ENCODE measurements at places on chromosomes 6 and 20.

- DNase-seq = peak; percentile 64
These were observed 42.3 kb upstream of the NAA20 start for GRCh38 chr20:19974630-19975435.

DNA sequence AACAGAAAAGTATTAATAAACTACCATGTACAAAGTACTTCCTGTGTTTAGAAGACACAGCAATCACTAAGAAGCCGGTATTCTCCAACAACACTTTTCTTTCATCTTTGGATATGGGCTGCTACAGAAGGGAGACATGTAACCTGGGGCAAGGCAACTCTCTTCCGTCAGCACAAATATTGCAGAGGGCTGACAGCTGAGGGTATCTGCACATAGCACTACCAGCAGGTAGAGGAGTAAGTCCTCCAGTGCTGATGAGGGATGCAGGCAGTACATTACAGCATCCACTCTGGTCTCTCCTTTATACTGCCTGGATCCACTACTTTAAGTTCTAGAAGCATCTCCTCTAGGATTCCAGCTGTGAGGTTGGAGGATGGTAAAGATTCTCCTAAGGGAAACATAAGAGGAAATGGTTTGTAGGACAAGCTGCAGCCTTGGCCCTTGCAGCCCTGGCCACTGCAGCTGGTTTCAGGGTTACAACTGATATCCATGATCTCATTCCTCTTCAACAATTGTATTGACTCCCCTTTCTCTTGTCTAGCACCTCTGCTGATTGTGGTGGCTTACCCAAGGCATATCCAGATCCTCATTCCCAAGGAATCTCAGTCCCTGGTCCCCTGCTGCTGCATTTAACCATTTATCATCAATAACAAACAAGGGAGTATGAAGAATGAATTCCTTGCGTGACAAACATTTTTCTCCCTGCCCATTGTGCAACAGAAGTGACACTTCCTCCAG lies 110.7 kb upstream of the ADGRF1 start:
- no peak for DNase-seq

DNA sequence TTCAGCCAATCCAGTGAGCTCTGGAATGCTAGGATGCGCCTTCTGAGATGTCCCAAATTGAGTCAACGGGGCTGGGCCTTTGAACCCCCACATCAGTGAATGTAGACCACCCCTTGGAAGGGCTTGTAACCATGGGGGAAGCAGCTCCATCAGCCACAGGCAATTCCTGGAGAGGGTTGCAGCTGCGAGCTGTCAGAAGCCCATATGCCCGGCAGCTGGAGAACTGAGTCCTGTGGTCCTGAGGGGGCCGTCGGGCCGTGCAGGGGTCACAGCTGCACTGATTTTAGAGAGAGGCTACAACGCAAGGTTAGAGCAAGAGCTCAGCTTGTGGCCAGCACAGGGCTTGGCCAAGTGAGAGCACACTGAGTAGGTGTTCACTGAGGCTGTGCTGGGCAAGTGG lies 121.3 kb downstream of the TOX2 start:
- DNase-seq = peak; percentile 11

DNA sequence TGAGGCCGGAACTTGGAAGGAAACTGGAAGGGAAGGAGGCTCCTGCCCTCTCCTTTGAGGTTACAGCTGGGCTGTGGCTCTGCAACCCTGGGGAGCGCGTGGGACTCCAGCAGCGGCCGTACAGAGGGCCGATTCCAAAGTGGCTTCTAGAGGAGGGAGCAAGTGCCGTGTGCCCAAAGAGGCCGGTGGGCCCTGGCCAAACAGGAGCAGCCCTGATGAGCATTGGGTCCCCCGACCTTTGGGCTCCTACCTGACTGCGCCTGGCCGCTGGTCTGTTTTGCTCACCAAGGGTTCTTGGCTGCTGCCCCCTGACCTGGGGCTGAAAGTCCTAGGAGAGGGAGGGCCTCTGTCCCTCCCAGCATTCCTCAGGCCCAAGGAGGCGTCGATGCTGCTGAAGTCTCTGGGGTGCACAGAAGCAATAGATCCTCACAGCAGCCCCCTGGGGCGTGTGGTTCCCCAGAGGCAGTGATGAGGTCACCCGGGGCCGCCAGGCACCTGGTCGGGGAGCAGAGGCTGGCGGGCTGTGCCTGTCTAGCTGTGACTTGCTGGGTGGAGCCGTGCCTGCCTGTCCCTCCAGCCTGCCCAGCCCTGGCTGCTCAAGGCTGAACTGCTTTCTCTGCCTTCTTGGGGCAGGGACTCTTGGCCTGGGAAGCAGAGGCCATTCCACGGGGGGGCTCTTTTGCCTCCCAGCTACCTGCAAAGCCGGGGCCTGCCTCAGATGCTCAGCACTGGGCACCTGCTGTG lies 9.8 kb downstream of the RBM38 start:
- DNase-seq = peak; percentile 85

- no peak for DNase-seq
These were observed 62.2 kb downstream of the KCNB1 start for GRCh38 chr20:49420292-49420691.

GRCh38 chr6:8245726-8246125 lies 143.4 kb upstream of the EEF1E1 start:
- no peak for DNase-seq

DNA sequence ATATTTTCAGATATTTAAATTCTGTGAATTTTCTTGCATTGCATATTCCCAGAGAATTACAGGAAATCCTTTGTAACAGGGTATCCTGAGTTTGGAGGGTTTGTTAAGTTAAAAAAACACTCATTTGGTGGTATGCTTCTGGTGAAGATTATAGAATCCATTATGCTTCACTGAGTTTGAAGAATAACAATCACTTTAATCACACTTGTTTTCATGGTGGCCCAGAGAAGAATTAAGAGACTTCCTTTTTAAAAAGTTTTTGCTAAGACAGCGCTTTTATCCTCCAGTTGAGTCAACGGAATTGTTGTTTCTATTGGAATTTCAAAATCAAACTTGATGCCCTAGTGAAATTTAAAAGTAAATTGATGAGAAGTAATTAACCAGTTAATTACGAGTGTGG lies 17.4 kb downstream of the PLEKHG1 start:
- DNase-seq = no peak

- no peak for DNase-seq
These were observed 48.7 kb downstream of the GFRA4 start for GRCh38 chr20:3614466-3614865.

DNA sequence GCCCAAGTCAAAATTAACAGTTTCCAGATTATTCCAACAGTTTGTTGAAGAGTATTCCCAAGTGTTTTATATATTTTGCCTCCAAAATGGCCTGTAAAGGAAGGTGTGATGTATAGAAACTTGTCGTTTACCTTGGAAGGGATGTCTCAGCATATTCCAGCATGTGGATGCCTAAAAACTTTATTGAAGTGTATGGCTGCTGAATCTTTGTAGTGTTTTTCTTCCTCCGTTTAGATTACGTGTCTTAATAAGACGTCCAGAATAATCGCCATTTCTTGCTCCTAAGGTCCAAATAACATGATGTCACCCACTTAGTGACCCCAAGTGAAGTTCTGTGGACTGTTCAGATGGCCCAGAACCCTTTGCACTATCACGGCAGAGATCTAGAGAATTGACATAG lies 18.0 kb upstream of the SF3B5 start:
- no peak for DNase-seq

DNA sequence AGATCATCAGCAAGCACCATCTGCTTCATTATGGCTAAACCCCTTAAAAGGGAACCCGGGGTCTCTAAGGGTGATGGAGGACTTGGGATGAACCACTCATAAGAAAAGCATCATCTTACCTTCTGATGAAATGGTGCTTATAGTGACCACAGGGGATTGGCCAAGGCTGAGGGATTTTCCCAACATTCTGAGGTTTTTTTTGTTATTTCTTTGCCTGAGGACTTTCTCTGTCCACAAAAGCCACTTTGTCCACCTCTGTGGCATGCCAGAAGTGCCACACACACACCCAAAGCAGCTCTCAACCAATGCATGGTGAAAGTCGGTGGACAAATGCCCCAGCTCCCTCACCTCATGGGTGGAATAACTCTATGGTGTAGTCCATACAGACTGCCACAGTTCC lies 79.3 kb upstream of the TOP1 start:
- DNase-seq = no peak

GRCh38 chr20:19855416-19855815 lies 97.4 kb downstream of the RIN2 start:
- DNase-seq = no peak

DNA sequence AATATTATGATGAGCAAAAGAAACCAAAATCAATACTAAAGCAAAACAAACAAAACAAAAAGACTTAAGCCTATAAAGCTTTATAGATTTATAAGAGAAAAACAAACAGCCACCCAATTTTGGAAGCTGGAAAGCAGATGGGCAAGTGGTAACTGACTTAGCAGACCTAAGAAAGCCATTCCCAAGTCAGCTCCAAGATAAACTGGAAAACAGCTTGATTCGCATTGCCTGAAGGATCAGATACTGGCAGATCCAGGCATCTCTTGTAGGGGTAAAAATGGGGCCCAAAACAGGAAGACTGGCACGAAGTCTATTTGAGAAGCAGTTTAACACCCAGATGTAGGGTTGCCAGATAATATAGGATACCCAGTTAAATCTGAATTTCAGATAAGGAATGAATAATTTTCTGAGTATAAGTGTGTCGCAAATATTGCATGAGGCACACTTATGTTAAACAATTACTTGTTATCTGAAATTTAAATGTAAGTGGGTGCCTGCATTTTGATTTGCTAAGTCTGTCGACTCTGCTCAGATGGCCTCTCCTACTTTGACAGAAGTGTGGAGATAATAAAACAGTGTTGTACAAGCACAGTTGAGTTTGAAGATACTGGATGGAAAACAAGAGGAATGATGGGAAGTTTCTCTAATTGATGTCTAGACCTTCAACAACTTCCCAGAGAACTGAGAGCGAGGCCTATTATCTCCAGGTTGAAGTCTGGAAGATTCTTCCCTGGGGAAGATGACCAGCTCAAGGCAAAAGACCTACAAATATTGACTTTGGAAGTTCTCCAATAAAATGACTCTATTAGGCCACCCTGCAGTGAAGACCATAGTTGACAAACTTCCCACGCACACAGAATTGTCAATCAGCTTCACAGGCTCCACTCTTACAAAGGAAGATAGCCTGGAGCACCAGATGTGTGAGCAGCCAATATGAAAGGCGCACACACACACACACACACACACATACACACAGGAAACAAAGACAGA lies 113.4 kb downstream of the FAM50B start:
- DNase-seq = no peak

- DNase-seq = no peak
These were observed 28.2 kb upstream of the ANKEF1 start for GRCh38 chr20:10006447-10007090.

DNA sequence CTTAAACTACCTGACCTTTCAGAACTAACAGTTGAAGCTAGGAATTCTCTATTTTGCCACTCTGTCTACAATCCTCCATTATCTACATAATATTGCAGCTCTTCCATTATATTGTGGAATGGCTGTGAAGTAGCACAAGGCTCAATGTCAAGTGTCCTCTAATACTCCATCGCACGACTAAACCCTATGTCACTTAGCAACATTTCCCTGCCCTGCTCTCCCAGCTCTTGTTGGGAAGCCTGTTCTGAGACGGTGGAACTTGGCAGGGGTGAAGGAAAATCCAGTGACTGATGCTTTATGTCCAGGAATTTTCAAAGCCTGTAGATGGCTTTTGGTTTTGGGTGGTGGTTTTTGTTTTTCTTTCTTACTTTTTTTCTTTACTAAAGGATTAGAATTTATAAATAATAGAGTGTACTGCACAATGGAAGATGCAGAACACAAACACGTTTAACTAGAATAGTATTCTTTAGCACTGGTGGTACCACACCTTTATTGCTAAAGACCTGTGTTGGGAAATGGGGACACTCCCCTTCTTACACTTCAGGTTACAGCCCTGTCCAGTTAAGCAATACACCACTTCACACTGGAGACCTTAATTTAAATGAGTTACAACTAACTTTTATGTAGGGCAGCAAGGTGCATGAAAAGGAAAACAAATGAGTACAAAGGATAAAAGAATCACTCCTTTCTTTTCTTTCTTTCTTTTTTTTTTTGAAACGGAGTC lies 20.7 kb upstream of the AMD1 start:
- DNase-seq = no peak

- no peak for DNase-seq
These were observed 121.7 kb upstream of the EXOC2 start for GRCh38 chr6:814378-815347.

- DNase-seq = no peak
These were observed 181.0 kb upstream of the ZNF217 start for GRCh38 chr20:53774461-53775203.

DNA sequence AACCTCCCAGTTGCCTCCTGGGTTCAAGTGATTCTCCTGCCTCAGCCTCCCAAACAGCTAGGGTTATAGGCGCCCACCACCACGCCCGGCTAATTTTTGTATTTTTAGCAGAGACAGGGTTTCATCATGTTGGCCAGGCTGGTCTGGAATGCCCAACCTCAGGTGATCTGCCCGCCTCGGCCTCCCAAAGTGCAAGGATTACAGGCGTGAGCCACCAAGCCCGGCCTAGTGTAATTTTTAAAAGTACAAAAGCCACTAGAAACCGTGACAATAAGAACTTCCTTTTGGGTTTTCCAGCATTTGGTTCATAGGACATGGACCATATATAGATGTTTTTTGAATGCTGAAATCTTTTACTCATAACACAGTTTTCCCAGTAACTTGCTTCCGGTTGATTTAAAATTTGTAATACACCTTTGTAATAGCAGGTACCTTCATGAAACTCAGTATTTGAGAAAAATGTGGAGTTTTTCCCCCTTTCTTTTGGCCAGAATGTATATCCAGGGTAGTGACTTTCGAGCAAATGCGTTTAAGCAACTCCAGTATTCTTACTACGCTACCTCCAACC lies 467 bp downstream of the PXT1 start:
- no peak for DNase-seq

GRCh38 chr20:3407771-3408637 lies 535 bp upstream of the DNAAF9 start:
- peak; percentile 68 for DNase-seq

- no peak for DNase-seq
These were observed 2.2 kb downstream of the RXRB start for GRCh38 chr6:33198159-33198852.

DNA sequence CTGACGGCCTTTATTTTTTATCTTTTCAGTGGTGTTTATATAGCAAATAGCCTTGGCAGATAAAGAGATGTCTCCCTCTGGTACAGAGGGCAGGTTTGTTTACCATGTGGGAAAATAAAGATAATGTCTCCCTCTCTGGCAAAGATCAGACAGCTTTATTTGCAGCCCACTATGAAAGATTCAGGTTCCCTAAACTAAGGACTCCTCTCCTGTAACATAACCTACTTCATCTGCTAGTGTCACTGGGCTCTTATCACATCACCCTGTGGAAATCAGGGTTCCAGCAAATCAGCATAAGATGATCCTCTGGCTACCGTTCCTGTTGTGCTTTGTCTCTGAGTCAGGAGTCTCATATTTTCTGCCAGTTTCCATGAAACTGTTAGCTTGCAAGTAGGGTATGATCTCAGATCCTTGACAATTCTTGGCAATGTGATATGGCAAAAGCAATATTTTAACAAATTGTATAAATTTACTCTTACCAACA lies 3.1 kb downstream of the FBXL4 start:
- no peak for DNase-seq

GRCh38 chr6:65979120-65979519 lies 272.1 kb upstream of the EYS start:
- no peak for DNase-seq

GRCh38 chr6:135258970-135259369 lies 77.9 kb downstream of the MYB start:
- DNase-seq = no peak

GRCh38 chr6:158854214-158855101 lies 35.3 kb upstream of the EZR start:
- DNase-seq = no peak

GRCh38 chr6:169022079-169022478 lies 231.6 kb downstream of the THBS2 start:
- DNase-seq = no peak
